ENCODE measurements at places on chromosomes 5 and 9.

DNA sequence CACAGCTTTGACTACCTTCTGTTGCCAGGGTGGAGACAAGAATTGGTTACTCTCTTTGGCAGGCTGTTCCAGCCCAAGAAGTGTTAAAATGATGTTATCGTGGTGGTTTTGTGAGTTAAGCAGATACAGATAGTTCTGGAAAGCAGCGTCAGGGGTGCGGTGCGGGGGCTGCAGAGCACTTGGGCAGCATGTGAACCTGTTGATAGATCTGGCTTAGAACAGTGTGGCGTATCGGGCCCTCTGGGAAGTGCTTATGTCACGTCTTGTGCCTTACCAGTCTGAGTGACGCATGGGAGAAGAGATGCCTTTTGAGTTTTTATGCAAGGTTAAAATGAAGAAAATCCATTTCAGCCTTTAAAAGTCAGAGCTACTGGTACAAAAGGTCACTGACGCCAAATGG is 152.5 kb downstream of the PRKACG start:
- DNase-seq = no peak

- DNase-seq = no peak
Measured at GRCh38 chr5:94623011-94623410, 4.5 kb downstream of the SLF1 start.

DNA sequence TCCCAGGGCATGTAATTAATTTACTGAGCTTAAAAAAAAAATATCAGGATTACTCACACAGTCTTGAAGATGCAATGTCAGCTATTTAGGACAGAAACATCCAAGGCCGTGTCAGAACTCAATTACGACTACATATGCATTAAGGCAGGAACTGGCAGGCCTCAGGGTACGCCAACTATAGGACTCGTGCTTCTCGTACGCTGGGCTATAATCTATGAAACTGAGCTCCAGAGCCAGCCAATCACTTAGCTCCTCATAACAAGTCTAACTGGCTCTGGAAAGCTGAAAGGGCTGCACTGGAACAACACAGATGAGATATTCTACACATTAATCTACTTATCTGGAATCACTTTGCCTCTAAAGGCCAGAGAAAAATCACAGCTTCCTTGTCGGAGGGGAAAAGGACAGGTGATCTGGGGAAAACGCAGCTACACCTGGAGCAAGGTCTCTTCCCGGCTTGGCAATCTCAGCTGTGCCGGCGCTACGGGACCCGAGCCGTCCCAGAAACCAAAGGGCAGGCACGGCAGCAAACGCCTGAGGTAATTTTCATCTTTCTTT is 212.0 kb downstream of the DEPDC1B start:
- DNase-seq = no peak

DNA sequence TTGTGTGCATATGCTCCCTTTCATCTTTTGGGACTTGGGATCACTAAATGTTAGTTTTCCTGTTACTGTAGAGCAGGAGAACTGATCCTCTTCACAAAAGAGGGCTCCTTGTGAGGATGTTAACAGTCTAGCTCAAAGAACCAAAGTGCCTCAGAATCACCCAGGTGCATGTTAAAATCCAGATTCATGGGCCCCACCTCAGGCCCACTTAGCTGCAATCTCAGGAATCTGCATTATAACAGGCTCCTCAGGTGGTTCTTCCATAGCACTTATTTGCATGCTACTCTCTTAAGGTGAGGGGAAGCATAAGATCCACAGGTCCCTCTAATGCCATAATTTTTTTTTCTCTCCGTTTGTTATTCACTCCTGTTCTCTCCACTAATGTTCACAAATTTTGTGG is 14.8 kb upstream of the MEF2C start:
- DNase-seq = no peak

GRCh38 chr5:67774786-67775185 is 440.8 kb upstream of the PIK3R1 start:
- DNase-seq = no peak

DNA sequence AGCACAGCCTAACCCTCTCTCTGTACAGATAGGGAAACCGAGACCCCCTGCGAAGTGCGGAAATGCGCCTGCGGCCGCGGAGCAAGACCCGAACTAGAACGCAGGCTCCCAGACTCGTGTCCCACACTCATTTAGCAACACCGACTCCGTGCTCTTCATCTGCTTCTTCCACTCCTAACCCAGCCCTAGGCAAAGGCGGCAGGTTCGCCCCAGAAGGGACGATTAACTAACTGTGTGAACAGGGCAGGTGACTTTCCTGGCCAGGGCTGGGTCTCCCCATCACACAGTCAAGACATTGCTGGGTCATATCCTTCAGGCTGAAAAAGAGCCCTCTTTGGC is 903 bp downstream of the CDX1 start:
- no peak for DNase-seq

DNA sequence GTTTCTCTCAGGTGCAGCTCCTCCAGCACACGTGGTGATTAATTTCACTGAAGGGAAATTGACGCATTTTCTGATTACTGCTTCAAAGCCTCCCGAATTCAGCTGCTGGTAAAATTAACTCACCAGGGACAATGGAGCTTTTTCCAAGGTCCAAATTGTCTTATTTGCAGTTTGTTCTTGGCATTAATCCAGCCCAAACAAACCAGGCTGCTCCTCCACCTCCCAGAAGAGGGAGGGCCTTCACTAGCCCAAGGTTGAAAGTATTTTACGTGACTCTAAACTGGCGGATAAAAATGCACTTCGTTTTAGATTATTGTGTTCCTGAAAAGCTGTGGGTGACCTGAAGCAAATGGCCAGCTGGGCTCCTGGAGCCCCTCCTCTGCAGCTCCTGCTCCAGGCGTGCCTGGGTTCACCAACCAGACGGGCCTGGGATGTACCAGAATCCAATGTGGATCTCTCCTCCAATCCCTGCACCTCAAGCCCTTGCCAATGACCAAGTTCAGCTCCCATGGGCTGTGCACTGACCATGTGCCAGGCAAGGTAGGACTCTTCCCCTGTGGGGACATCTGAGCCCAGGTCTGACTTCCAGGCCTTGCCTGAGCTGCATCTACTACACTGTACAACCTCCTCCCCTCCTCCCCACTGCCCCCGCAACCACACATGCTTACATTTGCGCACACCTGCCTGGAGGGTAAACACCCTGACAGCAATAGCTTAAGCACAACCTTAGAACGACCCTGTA is 193.4 kb downstream of the CDK5RAP2 start:
- no peak for DNase-seq

DNA sequence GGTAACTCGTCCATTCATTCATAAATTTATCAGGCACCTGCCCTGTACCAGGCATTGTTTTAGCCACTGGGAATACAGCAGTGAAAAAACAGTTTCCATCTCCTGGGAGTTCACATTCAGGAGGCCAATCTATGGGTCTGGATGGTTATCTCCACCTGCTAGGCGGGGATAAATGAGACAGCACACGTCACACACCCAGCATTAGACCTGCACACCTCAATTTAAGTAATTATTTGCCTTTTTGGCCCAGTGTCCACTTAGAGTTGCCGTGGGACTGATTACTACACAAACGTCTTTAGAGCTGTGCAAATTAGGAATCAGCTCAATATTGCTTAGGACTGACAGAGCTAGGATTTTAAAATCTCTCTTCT is 46.1 kb downstream of the STK10 start:
- DNase-seq = no peak

- DNase-seq = no peak
Measured at GRCh38 chr9:87167161-87167560, 219.9 kb upstream of the GAS1 start.

GRCh38 chr5:87388129-87388528 is 24.6 kb downstream of the CCNH start:
- DNase-seq = no peak

All from epithelial cell of proximal tubule (primary cell).